LHCN-M2 (cell line): ENCODE measurements at places on chromosomes 13 and 19. TPM values are rescaled to one million over a fixed set of nuclear protein-coding genes. Genes with fewer than 3 reads are reported as not detected.

NLRP4 gene
- total RNA-seq: not detected in 2 replicates

IZUMO2 gene
- total RNA-seq: not detected in 2 replicates

IRS2 gene
- 37.8 and 46.7 TPM in 2 replicates for total RNA-seq

TPTE2 gene
- total RNA-seq: not detected in 2 replicates

ZNF730 gene
- total RNA-seq: 14.2 and 14.3 TPM in 2 replicates

NAPSA gene
- total RNA-seq: 0.40 TPM in 1 of 2 replicates, not detected in the other

ZSCAN4 gene
- total RNA-seq: 0.11 TPM in 1 of 2 replicates, not detected in the other

C19orf33 gene
- total RNA-seq: 2.1 TPM in 1 of 2 replicates, not detected in the other

CGB5 gene
- total RNA-seq: 1.1 TPM in 1 of 2 replicates, not detected in the other

LRRC63 gene
- not detected in 2 replicates for total RNA-seq
